Stimulated activated CD8-positive, alpha-beta memory T cell treated with anti-CD3 and anti-CD28 coated beads, Interleukin-7, amount 100 ng/mL, for 1 hour (primary cell): ENCODE measurements at places on chromosomes 2 and 18.

DNA sequence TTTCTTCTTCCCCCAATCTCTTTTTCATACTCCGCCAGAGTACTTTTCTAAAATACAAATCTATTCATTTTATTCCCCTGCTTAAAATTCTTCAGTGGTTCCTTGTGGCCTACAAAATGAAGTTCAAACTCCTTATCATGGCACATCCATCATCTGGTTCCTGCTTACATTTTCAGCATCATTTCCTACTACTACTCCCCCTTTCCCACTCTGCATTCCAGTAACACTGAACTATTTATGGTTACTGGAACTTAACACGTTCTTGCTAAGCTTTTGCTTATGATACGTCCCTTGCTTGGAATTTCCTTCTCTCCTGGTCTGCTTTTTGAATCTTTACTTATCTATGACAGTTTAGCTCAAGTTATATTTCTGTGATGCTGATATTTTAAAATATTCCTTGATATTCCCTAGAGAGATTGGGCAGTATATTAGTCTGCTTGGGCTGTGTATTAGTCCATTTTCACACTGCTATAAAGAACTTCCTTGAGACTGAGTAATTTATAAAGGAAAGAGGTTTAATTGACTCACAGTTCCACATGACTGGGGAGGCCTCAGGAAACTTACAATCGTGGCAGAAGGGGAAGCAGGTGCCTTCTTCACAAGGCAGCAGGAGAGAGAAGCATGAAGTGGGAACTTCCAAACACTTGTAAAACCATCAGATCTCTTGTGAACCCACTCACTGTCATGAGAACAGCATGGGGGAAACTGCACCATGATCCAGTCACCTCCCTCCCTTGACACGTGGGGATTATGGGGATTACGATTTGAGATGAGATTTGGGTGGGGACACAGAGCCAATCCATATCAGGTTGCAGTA lies 53.2 kb downstream of the BMPR2 start:
- DNase-seq = no peak

DNA sequence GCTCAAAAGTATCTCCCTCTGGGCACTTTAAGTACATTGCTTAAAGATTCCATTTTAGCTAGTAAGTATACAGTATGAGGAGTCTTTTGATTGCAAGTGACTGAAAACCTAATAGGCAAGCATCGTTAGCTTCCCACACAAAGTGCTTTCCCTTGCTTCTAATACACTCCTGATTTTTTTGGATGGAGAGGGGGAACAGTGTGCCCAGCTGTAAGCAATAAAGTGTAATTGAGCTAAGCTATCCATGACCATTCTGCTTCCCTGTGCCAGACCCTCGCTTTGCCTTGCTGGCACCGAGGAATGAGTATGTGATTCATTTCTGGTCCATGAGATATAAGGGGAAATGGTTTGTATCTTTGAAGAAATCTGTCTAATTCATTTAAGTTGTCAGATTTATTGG lies 3.8 kb upstream of the ZNF24 start:
- no peak for DNase-seq

DNA sequence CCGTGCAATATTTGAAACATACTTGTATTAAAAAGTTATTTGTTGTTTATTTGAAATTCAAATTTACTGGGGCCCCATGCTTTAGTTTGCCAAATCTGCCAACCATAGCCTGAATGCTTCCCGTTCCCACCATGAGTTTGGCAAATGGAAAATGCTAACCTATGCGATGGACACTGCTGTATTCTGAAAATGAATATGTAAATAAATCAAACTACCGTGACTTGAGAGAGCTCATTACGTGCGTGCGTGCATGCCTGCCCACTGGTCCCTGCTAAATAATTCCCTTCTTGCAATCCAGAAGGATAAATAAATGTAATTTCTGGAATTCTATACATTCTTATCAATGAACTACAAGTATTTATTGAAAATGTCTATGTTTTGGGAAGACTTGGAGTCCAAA lies 3.2 kb downstream of the BOD1L2 start:
- no peak for DNase-seq

DNA sequence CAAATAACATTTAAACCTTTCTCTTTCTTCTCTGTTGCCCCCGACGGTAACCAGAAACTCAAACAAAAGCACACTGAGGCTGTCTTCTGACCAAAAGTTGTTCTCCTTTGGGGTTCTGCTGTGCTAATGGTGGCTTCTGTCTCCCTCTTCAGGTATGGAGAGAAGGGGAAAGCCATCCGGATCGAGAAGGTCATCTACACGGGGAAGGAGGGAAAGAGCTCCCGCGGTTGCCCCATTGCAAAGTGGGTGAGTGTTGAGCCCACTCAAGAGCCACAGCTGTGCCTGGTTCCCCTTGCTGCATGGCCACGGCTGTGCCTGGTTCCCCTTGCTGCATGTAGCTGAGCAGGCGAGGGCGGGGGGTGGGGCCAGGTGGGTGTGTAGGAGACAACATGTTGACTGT lies 67.4 kb downstream of the BOLA3 start:
- no peak for DNase-seq
